ENCODE measurements at places on chromosomes 7 and 10.

DNA sequence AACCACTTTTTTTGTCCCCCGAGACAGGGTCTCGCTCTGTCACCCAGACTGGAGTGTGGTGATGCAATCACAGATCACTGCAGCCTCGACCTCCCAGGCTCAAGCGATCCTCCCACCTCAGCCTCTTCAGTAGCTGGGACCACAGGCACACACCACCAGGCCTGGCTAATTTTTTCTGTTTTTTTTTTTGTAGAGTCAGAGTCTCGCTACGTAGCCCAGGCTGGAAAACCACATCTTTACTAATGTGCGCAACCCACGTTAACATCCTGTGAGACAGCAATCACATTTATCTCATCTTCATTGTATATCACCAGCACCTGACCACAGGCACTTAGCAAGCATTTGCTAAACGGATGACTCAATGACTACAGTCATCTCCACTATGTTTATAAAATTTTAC, 77.8 kb upstream of the ATP6V0A4 start:
- no peaks in the 10 kb centered on the region for H3K4me1 ChIP-seq
- no peak overlapping the region for H3K4me3 ChIP-seq
- H3K27ac ChIP-seq, result no peak overlapping the region

DNA sequence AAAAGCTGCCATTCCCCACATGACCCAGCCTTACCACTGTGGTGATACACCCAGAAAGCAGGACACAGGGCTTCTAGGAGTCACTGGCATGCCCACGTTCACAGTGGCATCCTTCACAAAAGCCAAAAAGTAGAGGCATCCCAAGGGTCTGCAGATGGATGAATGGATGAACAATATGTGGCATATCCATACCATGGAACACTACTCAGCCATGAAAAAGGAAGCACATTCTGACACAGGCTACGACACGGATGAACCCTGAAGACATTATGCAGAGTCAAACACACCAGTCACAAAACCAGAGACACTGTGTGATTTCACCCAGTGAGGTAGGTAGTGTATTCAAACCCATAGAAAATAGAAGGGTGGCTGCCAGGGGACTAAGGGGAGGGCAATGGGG, 104.7 kb upstream of the DDC start:
- H3K4me3 ChIP-seq, result no peak overlapping the region
- no peak overlapping the region for H3K27ac ChIP-seq
- no peaks in the 10 kb centered on the region for H3K27me3 ChIP-seq
- no peaks in the 10 kb centered on the region for H3K4me1 ChIP-seq
- no peak for DNase-seq
- H3K36me3 ChIP-seq, result no peaks in the 10 kb centered on the region

GRCh38 chr7:94060752-94061151, 56.6 kb upstream of the BET1 start:
- DNase-seq, result no peak
- H3K36me3 ChIP-seq, result no peaks in the 10 kb centered on the region
- no peak overlapping the region for H3K27ac ChIP-seq
- no peak overlapping the region for H3K4me3 ChIP-seq
- H3K27me3 ChIP-seq, result no peaks in the 10 kb centered on the region

- H3K4me3 ChIP-seq, result no peak overlapping the region
- H3K27me3 ChIP-seq, result no peaks in the 10 kb centered on the region
- DNase-seq, result no peak
- no peaks in the 10 kb centered on the region for H3K36me3 ChIP-seq
These were observed 288.3 kb upstream of the NFE2L3 start for GRCh38 chr7:25863729-25864110.

DNA sequence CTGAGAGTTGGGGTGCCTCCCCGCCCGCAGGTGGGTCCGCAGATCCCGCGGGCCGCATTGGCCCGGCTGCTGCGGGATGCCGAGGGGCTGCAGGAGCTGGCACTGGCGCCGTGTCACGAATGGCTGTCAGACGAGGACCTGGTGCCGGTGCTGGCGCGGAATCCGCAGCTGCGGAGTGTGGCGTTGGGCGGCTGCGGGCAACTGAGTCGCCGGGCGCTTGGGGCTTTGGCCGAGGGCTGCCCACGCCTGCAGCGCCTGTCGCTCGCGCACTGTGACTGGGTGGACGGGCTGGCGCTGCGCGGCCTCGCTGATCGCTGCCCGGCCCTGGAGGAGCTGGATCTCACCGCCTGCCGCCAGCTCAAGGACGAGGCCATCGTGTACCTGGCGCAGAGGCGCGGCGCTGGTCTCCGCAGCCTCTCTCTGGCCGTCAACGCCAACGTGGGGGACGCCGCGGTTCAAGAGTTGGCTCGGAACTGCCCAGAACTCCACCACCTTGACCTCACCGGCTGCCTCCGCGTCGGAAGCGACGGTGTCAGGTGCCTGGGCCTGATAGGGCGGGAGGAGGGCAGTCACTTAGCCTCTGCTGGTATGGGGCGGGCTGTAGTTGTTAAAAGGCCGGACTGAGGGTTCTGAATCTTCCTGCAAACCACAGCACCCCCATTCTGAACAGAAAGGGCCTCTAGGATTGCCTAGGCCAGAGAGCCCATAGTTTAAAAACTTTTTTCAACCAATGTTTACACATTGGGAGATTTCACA, 1.3 kb downstream of the FBXL15 start:
- H3K4me3 ChIP-seq, result peak overlapping the region; percentile 78
- H3K27ac ChIP-seq, result no peak overlapping the region
- H3K4me1 ChIP-seq, result peaks cover 12% of the 10 kb centered on the region

DNA sequence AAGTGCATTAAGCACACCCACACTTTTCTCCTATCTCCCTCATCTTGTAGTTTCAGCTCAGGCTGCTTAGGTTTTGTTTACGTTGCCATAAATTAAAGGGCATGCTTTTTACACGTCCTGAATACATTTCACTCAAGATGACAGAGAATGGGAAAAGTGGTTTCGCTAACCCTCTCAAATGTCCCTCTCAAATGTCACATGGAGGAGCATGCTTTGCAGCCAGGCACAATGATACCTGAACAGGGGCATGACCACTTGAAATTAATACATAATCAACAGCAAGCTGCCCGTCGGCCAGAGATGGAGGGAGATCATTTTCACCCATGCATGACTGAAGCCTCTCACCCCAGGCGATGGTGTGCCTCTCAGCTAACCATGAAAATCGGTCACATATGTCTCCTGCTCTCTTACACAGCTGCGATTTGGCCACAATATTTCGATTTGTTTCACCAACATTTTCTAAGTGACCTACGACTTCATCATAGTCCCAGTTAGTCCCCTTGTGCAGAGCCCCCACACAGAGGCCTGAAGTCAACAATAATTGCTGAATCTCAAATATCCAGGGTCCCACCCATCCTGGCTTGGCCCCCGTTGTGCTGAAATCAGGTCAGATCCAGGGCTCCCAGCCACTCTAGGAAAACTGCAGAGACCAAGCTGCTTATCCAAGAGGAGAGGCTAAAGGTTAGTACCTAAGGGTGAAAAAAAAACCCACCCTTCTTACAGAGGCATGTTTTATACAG, 373.9 kb upstream of the NFE2L3 start:
- H3K36me3 ChIP-seq, result no peaks in the 10 kb centered on the region
- H3K27me3 ChIP-seq, result no peaks in the 10 kb centered on the region
- DNase-seq, result peak; percentile 14
- H3K4me1 ChIP-seq, result no peaks in the 10 kb centered on the region
- H3K27ac ChIP-seq, result no peak overlapping the region
- H3K4me3 ChIP-seq, result no peak overlapping the region

- no peak overlapping the region for H3K27ac ChIP-seq
- no peak overlapping the region for H3K4me3 ChIP-seq
- no peaks in the 10 kb centered on the region for H3K4me1 ChIP-seq
- no peak for DNase-seq
- no peaks in the 10 kb centered on the region for H3K36me3 ChIP-seq
These were observed 92.8 kb downstream of the SDK1 start for GRCh38 chr7:3393862-3394261.

DNA sequence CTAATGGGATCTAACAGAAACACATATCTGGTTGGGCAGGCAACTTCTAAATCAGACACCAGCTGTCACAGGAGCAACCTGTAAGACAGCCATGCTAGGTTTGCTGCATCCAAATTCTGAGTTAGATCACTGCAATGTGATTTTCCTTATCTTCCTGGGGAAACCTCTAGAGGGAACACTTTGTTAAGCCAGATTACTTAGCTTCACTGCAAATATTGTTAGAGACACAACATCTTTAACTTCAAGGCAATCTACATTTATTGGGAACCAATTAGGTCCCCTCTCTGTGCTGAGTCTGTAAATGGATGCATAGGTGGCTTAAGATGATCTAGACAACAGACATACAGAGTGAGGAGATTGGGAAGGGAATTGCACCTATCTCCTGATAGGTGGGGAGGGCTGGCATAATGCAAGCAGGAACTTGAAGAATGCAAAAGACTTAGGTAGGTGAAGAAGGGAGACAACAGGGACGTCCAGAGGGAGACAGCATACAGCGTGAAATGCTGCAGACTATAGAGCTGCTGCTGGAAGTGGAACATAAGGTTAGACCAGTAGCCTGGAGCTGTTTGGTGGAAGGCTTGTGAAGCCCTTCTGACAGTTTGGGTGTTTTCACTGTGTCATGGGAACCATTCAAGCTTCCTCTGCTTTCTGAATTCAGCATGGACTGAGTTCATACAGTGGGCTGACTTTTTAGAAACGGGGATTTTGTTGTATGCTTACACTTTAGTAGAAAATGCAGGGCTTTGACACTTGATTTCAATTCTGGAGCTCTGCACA, 109.8 kb upstream of the ELMO1 start:
- no peak for DNase-seq
- no peak overlapping the region for H3K4me3 ChIP-seq
- H3K27me3 ChIP-seq, result no peaks in the 10 kb centered on the region
- H3K27ac ChIP-seq, result no peak overlapping the region
- no peaks in the 10 kb centered on the region for H3K36me3 ChIP-seq

DNA sequence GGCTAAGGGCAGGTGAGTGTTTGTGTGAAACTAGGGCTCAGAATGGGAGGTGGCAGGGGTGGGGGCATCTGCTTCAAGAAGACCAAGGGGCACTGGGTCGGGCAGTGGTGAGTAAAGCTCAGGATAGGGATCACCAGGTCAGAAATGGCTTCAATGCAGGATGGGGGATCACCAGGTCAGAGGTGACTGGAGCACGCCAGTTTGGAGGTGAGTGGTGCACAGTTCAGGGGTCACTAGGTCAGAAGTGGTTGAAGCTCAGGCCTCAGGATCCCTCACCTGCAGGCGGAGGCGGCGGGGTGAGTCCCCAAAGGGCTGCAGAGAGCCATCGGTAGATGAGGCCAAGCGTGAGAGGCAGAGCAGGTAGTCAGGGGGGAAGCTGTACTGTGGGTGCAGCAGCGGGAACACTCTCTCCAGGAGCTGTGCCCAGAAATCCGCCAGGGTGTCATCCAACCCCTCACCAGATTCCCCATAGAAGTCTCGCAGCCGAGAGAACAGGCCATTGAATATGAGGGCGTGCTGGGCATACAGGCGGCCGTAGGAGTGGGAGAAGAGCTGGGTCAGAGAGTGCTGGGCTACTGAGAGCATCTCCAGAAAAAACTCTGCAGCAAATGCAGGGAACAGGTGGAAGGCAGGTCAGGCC, 1.8 kb downstream of the GPC2 start:
- H3K27me3 ChIP-seq, result no peaks in the 10 kb centered on the region
- H3K4me1 ChIP-seq, result peaks cover 8% of the 10 kb centered on the region
- no peak overlapping the region for H3K27ac ChIP-seq
- DNase-seq, result no peak

DNA sequence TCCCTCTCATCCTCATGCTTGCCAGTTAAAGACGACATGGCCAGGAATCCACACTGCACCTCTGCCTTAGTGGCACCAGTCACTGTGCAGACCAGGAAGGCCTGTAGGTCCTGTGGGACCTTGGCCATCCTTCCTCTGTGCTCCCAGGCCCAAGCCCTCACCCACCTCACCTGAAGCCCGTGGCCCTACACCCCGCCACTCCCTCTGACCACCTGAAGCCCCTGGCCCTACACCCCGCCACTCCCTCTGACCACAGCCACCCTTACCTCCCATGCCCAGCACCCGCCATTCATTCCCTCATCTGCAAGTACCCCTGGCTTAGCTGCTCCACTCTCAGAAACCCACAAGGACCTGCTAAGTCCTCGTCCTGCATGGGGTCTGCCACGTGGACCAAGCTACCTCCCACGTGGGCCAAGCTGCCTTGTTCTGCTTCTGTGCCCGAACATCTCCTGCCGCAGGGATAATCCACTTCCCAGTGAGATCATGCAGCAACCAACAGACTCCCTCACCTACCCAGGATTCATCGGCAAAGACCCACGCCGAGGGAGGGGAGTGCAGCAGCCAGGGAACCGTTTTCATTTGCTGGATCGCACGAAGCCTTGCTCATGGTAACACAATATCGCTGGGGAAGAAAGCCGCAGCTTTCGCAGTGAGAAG, 151.2 kb downstream of the TCERG1L start:
- no peaks in the 10 kb centered on the region for H3K36me3 ChIP-seq
- H3K4me1 ChIP-seq, result peaks cover 23% of the 10 kb centered on the region
- H3K27me3 ChIP-seq, result no peaks in the 10 kb centered on the region
- H3K4me3 ChIP-seq, result no peak overlapping the region

DNA sequence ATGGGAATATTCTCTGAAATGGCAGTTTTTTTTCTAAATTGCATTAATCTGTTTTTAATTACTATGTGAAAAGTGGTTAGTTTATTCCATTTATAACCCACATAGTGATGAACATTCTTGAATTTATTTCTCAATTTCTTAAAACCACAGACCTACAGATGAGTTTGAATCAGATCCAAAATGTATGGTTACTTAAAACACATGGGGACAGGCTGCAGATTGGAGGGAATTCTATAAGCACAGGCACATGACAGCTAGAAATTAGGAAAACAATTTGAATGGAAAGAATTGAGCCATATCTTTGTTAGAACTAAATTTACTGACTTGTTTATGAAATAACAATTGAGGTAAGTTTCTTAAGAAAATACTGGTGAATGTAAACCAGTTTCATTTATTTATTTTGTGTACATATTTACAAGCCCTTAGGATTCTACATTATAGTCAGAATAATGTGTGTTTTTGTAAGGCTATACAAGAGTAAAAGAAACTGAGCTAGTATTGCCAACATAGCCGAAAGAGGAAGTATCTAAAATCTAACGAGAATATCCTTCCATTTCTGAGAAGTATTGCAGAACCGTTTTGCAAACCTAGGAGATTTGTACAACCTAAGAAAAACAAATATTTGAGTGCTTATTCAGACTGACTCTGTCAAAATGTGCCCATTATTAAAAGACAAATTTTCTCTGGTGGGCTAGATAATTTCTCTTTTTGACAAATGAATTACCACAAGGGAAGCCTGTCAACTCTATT, 434.3 kb upstream of the SEMA3D start:
- H3K36me3 ChIP-seq, result no peaks in the 10 kb centered on the region
- DNase-seq, result no peak
- H3K27me3 ChIP-seq, result no peaks in the 10 kb centered on the region
- H3K27ac ChIP-seq, result no peak overlapping the region
- no peak overlapping the region for H3K4me3 ChIP-seq

GRCh38 chr7:47786557-47787248, 161.6 kb downstream of the PKD1L1 start:
- no peaks in the 10 kb centered on the region for H3K36me3 ChIP-seq
- peaks cover 6% of the 10 kb centered on the region for H3K4me1 ChIP-seq
- no peak for DNase-seq
- H3K4me3 ChIP-seq, result no peak overlapping the region
- H3K27me3 ChIP-seq, result no peaks in the 10 kb centered on the region
- H3K27ac ChIP-seq, result no peak overlapping the region
